ENCODE measurements at places on chromosomes 4 and X.

DNA sequence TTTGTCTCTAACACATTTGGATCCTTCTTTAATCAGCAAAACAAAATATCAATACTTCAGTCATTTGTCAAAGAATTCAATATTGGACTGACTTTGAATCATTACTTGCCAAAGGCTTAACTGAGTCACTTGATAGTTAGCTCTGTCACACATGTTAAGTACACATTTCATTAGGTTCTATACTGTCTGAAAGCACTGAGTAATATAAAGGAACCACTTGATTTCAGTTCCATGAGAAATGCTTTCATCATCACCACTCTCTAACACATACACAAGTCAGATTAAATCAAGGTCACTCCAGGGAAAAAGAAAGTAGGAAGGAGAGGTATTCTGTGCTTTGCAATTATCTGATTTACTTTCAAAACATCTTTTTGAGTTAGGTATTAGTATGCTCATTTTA lies 1233.1 kb downstream of the C4orf33 start:
- no peak for DNase-seq

DNA sequence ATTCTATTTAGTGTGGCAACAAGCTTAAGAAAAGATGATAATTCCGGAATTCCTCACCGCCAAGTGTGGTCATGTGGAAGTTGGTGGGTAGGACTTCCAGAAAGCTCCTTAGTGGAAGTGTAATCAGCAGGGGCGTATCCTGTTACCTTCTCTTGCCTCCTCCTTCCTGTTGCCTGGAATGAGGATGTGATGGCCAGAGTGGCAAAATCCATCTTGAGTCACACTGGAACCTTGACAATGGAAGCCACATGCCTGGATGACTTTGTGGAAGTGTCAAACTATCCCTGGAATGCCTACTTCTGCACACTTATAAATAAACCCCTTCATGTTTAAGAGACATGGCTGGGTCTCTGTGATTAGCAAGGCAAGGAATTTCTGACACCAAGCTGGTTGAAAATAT lies 191.0 kb downstream of the PRDM5 start:
- no peak for DNase-seq

DNA sequence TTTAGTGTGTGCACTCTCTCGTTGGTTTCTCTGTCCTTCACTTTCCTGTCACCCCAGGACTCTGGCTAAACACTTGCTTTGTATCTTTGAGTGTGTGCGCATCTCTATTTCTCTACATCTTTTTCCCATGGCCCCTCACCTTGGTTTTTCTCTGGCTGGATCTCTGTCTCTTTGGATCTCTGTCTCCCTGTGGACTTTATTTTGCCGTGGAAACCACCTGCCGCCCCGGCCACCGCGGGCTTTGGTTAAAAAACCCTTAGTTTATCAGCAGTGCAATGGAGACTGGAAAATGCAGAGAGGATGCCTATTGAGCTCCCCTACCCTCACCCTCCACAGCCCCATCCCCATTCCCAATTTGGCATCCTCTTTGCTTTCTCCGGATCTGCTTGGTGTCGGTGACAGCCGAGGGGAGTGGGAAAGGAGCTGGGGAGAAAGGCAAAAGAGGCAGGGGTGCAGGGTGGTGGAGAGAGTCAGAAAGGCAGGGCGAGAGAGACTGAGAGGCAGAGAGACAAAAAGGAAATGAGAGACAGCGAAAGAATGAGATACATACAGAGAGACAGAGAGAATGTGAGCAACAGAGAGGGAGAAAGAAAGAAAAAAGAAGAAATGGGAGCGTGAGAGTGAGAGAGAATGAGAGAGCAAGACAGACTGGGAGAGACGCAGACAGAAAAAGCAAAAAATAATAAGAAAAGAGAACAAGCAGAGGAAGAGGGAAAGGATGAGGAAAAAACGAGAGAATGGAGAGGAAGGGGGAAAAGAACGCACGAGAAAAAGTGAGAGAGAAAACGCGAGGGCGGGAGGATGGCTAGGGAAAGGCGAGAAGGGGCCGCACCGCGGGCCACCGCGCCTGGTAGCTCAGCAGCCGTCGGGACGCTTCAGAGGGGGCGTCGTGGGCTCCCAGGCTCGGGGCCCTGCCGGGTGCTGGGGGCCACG lies 688 bp downstream of the GPR101 start:
- no peak for DNase-seq

- no peak for DNase-seq
These were observed 18.5 kb downstream of the TMEM164 start for GRCh38 chrX:110021258-110022022.

- DNase-seq, result no peak
These were observed 2.2 kb upstream of the SYN1 start for GRCh38 chrX:47621851-47622250.
